HFFc6 (cell line): ENCODE measurements at places on chromosomes 11 and 22.

- H3K27ac ChIP-seq = no peak overlapping the region
- no peak for DNase-seq
- H3K4me3 ChIP-seq = no peak overlapping the region
- H3K4me1 ChIP-seq = no peaks in the 10 kb centered on the region
These were observed 816.3 kb downstream of the BRD1 start for GRCh38 chr22:49011379-49011768.

DNA sequence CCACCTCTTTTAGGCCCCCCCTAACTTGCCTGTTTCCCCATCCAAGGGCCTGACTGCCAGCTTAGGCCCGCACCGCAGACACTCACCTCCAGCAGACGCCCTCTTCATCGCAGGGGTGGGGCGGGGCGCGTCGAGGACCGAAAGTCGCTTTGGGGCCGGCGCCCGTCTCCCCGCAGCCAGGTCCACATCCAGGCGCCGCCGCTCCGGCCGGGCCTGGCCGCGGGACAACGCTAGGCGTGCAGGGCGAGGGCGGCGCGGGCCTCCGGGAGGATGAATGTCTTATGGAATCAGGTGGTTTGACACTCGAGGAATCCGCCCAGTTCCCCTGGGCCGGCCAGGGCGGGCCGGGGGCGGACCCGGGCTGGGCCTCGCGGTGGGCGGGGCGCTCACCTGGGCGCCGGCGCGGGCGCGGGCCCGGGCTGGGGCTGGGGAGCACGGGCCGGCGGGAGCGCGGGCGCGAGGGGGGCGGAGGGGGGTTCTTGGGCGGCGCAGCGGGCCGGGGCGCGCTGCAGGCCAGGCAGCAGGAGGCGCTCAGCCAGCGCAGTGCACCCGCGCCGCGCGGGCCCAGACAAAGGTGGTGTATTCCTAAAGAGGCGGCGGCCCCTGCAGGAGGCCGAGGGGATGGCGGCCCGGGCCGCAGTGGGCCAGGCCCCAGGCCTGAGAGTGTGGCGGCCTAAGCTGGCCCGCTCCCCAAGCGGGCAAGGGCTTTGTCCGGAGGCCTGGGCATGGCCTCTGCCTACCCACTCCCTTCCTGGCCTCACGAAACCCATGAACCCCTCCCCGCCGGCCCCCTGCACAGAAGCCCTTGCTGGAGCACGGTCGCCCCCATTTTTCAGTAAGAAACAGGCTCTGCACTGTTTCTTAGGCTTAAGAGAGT, 177.6 kb downstream of the IGLL1 start:
- no peaks in the 10 kb centered on the region for H3K36me3 ChIP-seq
- peak overlapping the region; percentile 34; the same call in 1 of the 2 replicates for H3K4me3 ChIP-seq
- H3K4me1 ChIP-seq = peaks cover 19% of the 10 kb centered on the region

- no peak overlapping the region; the same call in 1 of the 2 replicates for H3K27ac ChIP-seq
- peak; percentile 70 for DNase-seq
- H3K36me3 ChIP-seq = no peaks in the 10 kb centered on the region
- H3K4me1 ChIP-seq = peaks cover 26% of the 10 kb centered on the region
These were observed 128.9 kb downstream of the CCDC34 start for GRCh38 chr11:27234043-27234668.

GRCh38 chr22:46775850-46776826, 13.7 kb downstream of the TBC1D22A start:
- H3K4me1 ChIP-seq = peaks cover 21% of the 10 kb centered on the region
- DNase-seq = no peak
- H3K27ac ChIP-seq = no peak overlapping the region
- H3K4me3 ChIP-seq = no peak overlapping the region
- H3K27me3 ChIP-seq = peaks cover 2% of the 10 kb centered on the region; the same call in 1 of the 2 replicates
- no peaks in the 10 kb centered on the region for H3K36me3 ChIP-seq

- no peak for DNase-seq
- H3K36me3 ChIP-seq = no peaks in the 10 kb centered on the region
- no peak overlapping the region for H3K4me3 ChIP-seq
- no peaks in the 10 kb centered on the region for H3K4me1 ChIP-seq
- H3K27ac ChIP-seq = no peak overlapping the region
These were observed 192.7 kb downstream of the BUD13 start for GRCh38 chr11:116579857-116580727.

- H3K27ac ChIP-seq = no peak overlapping the region
- DNase-seq = no peak
- peaks cover 19% of the 10 kb centered on the region for H3K36me3 ChIP-seq
These were observed 135.6 kb downstream of the NAV2 start for GRCh38 chr11:19848219-19848618.

DNA sequence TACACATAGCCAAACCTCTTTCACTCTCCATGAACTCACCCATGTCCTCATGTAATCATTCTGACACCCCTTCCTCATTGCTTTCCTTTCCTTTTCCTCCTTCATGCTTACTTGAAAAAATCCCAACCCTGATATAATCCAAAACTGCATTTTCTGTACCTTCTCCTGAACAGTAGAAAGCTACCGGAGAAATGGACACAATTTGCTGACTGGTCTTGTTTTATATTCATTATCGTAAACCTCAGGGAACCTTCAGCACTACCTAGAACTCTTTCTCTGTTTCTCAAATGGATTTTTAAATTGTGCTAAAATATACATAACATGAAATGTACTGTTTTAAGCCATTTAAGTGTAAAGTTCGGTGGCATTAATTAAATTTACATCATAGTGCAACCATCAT, 996.9 kb downstream of the NTM start:
- no peak overlapping the region for H3K4me3 ChIP-seq
- H3K27ac ChIP-seq = no peak overlapping the region
- no peaks in the 10 kb centered on the region for H3K4me1 ChIP-seq
- no peak for DNase-seq
- no peaks in the 10 kb centered on the region for H3K36me3 ChIP-seq

- no peak overlapping the region for H3K27ac ChIP-seq
- no peaks in the 10 kb centered on the region for H3K4me1 ChIP-seq
- DNase-seq = no peak
- H3K4me3 ChIP-seq = no peak overlapping the region
- H3K36me3 ChIP-seq = no peaks in the 10 kb centered on the region
These were observed 703.0 kb downstream of the JRKL start for GRCh38 chr11:97092823-97093222.

DNA sequence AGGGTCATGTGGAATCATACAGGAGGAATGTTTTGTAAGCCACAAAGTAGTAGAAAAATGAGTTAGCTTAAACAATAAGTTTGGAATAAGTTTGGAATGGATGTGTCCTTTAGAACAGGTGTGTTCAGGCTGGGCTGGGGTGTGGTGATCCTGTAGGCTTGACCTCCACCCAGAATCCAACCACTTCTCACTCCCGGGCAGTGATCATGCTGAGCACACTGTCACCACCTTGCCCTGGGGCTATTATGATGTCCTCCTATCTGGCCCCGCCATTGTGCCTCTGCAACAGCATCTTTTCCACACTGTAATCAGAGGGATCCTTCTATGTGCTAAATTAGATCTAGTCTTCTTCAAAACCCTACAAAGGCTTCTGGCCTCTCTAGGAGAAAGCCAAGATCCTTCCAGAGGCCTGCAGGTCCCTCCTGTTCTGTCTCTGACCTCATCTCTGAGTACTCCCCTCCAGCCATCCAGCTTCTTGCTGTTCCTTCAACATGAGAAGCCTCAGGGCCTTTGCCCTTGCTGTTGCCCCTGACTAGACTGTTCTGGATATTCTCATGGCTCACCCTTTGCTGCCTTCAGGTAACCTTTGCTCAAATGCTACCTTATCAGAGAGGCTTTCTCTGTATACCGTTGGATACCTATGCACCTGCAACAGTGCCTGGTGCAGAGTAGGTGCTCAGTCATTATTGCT, 18.8 kb upstream of the ACCSL start:
- H3K4me1 ChIP-seq = peaks cover 45% of the 10 kb centered on the region
- no peak overlapping the region for H3K4me3 ChIP-seq
- no peak for DNase-seq
- H3K36me3 ChIP-seq = peaks cover 4% of the 10 kb centered on the region; the same call in 1 of the 2 replicates

DNA sequence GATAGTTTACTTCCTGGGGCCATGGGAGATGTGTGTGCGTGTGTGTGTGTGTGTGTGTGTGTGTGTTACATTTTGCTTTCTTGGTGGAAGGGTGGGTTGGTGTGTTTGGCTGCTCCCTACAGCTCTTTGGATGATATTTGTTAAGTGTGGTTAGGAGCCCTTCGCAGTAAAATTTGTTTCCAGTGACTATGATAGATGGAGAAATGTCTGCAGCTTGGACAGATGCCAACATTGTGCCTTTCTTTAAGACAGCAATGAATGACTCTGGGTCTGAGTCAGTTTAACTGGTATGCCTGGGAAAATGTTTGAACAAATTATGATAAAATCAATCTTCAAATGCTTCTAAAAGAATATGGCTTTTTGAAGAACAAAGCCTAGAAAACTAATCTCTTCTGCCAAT, 102.7 kb upstream of the TRPC6 start:
- H3K36me3 ChIP-seq = no peaks in the 10 kb centered on the region
- H3K27ac ChIP-seq = no peak overlapping the region
- no peak for DNase-seq
- H3K4me1 ChIP-seq = no peaks in the 10 kb centered on the region
- no peaks in the 10 kb centered on the region for H3K27me3 ChIP-seq

GRCh38 chr22:43722444-43722843, 89.7 kb downstream of the EFCAB6 start:
- H3K4me3 ChIP-seq = no peak overlapping the region
- H3K36me3 ChIP-seq = no peaks in the 10 kb centered on the region; the same call in 1 of the 2 replicates
- no peaks in the 10 kb centered on the region for H3K27me3 ChIP-seq
- H3K4me1 ChIP-seq = no peaks in the 10 kb centered on the region
- DNase-seq = no peak

DNA sequence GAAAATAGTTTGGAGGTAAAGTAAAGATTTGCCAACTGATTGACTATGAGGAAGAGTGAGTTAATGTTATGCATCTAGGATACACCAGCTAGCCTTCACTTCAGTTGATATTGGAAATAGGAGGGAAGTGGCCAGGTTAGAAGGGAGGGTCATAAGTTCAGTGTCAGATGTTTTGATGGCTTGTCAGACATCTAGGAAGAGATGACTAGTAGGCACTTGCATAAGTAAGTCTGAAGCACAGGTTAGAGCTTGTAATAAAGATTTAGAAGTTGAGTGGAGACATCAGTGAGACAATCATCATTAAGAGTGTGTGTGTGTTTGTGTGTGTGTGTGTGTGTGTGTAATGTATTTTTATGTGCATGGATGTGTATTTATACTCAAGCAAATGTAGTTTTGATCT, 146.1 kb downstream of the OR4C45 start:
- H3K4me3 ChIP-seq = no peak overlapping the region
- no peaks in the 10 kb centered on the region; the same call in 1 of the 2 replicates for H3K36me3 ChIP-seq
- H3K4me1 ChIP-seq = no peaks in the 10 kb centered on the region
- no peak for DNase-seq
- no peak overlapping the region for H3K27ac ChIP-seq
- H3K27me3 ChIP-seq = no peaks in the 10 kb centered on the region

GRCh38 chr22:22030493-22031182, 48.1 kb upstream of the TOP3B start:
- H3K4me3 ChIP-seq = no peak overlapping the region
- no peak overlapping the region for H3K27ac ChIP-seq
- no peaks in the 10 kb centered on the region for H3K36me3 ChIP-seq
- peaks cover 27% of the 10 kb centered on the region for H3K27me3 ChIP-seq
- no peaks in the 10 kb centered on the region for H3K4me1 ChIP-seq
- no peak for DNase-seq

DNA sequence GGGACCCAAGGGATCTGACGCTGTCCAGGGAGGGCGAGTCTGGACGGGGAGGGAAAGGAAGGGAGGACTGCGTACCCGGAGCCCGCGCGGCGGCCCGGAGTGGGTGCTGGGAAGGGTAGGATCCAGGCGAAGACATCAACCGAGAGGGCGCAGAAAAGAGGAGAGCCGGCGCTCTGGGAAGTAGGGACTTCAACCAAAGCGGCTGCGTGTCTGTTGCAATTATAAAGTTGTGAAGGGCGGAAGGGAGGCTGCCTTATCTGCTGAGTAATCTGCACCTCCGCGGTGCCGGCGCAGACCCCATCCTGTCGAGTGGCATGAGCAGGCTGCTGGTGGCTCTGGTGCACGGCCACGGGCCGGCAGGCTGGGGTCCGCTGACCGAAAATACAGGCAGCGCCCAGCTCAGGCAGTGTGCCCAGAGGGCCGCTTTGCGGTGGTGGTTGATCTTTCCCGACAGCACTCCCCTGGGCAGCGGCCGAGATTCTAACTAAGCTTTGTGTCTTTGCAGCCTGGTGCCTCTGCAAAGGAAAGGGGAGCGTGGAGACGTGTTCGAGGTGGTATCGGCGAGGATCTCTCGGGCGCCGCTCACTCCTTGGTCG, 978 bp downstream of the C11orf87 start:
- peak overlapping the region; percentile 81 for H3K4me3 ChIP-seq
- no peaks in the 10 kb centered on the region for H3K36me3 ChIP-seq
- peaks cover 13% of the 10 kb centered on the region for H3K4me1 ChIP-seq
- no peak overlapping the region for H3K27ac ChIP-seq
- no peak for DNase-seq

GRCh38 chr11:30914143-30914762, 328.1 kb upstream of the MPPED2 start:
- H3K27ac ChIP-seq = no peak overlapping the region
- H3K27me3 ChIP-seq = no peaks in the 10 kb centered on the region; the same call in 1 of the 2 replicates
- no peaks in the 10 kb centered on the region for H3K36me3 ChIP-seq
- no peak overlapping the region for H3K4me3 ChIP-seq

DNA sequence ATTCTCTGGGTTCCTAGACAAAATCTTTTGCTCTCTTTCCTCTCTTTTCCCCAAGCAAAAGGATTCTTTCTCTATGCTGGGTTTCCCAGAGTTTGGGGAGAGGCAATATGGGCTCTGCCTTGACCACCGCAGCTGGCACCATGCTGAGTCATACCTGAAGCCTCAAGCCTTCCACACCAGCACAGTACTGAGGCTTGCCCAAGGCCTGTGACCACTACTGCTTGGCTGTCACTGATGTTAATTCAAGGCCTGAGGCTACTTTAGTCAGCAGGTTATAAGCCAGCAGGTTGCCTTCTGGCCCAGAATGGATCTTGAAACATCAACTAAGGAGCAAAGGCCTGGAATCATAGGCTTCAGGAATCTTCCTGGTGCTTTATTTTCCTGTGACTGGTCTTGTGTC, 185.3 kb downstream of the DYNC2H1 start:
- no peaks in the 10 kb centered on the region for H3K27me3 ChIP-seq
- H3K27ac ChIP-seq = no peak overlapping the region
- no peak overlapping the region for H3K4me3 ChIP-seq
- no peaks in the 10 kb centered on the region for H3K4me1 ChIP-seq
- H3K36me3 ChIP-seq = peaks cover 59% of the 10 kb centered on the region
